ENCODE measurements at places on chromosomes 11 and 22.
A peak's percentile ranks its signal among the peaks of the same experiment; 100 is the strongest.

DNA sequence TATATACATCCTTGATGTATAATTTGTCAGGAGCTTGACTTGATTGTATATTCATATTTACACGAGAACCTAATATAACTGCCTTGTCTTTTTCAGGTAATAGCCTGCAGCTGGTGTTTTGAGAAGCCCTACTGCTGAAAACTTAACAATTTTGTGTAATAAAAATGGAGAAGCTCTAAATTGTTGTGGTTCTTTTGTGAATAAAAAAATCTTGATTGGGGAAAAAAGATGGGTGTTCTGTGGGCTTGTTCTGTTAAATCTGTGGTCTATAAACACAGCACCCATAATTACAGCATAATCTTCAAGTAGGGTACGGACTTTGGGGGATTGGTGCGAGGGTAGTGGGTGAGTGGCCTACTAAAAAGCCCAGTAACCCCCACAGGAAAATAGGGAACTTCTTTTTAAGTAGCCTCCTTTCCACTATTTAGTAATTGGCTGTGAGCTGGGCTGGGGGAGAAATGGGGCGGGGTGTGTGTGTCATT lies 7.5 kb downstream of the MALAT1 start:
- no peak for DNase-seq

- DNase-seq, result no peak
Measured at GRCh38 chr22:26587991-26588613, 1.8 kb downstream of the TPST2 start.

GRCh38 chr11:131601586-131601985 lies 231.2 kb downstream of the NTM start:
- DNase-seq, result no peak

DNA sequence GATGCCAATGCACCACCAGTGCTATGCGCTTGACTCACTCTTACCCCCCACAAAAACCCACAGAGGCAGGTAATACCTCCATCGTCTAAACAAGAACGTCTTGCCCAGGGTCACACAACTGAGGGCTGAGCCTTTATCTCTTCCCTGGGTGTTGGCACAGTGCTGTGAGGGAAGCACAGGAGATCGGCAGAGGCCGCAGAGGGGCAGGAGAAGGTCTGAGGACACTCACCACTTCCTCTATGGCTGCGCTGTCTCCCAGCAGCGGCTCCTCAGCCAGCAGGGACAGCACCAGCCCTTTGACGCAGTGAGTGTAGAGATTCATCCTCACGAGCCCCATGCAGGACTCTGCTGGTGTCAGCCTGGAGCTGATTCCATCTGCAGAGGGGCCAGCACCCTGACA lies 19.9 kb downstream of the HPS4 start:
- no peak for DNase-seq

DNA sequence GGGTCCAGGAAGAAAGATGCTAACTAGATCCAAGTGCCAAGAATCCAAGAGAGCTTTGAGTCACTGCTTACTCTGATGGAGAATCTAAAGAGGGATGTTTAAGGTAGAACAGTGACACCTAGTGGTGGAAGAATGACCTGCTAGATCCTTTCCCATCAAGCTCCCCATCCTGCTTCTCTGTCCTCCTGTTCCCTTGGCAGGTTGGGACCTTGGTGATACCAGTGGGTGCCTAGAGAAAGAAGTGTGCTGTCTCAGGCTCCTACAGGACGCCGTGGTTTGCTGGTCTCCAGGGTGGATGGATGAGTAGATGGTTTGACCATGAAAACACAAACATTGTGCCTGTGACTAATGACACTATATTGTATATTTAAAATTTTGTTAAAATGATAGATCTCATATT lies 383.7 kb downstream of the TMEM135 start:
- peak; percentile 82 for DNase-seq

DNA sequence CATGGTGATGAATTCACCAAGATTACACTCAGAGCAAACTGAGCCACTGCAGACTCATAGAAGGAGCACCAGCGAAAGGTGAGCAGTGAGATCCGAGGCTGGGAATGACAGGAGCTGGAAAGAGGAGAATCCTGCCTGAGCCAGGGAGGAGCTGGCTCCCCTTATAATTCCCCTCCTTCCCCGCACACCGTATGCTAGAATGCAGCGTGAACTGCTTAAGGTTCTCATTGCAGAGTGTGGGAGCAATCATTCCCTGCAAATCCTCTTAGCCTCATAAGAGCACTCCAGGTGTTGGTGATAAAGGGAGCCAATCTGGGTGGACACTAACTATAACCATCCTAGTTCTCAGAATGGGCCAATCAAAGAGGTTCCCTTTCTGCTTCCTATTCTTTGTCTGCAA lies 127.6 kb upstream of the TEAD1 start:
- no peak for DNase-seq

DNA sequence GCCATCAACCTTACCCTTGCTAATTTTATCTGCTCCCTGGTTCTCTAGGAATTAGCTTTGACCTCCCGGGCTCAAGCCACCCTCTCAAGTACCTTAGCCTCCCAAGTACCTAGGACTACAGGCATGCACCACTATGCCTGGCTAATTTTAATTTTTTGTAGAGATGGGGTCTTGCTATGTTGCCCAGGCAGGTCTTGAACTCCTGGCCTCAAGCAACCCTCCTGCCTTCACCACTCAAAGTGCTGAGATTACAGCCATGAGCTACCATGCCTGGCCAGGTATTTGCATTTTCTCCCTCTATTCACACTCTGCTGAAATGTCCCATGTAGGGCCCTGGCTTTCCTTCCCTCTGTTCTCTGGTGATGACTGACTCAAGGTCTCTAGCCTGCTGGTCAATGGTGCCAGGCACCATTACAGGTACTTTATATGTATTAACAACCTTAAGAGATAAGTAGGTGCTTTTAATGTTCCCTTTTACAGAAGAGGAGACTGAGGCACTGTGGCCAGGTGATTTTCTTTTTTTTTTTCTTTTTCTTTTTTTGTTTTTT lies 8.5 kb upstream of the WDR74 start:
- DNase-seq, result no peak

- DNase-seq, result peak; percentile 73
Measured at GRCh38 chr11:116732271-116733042, 40.3 kb downstream of the BUD13 start.

- DNase-seq, result peak; percentile 53
Measured at GRCh38 chr11:64650923-64651523, 60.0 kb downstream of the SLC22A12 start.

DNA sequence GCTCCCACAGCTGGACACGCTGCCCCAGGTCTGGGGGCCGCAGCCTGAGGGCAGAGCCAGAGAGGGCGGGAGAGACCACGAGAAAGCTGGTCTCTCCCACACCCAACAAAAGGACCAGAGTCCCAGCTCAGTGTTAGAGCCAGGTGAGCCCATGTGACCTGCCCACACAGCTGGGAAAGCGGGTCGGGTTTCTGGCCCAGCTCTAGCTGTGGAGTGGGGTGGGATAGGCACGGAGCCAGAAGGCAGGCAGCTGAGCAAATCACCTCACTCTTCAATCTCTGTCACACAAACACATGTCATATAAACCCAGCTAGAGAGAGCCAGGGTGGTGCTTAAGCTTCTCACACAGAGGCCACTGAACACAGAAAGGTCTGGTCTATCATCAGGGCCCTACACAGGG lies 7.8 kb upstream of the EIF3D start:
- no peak for DNase-seq

DNA sequence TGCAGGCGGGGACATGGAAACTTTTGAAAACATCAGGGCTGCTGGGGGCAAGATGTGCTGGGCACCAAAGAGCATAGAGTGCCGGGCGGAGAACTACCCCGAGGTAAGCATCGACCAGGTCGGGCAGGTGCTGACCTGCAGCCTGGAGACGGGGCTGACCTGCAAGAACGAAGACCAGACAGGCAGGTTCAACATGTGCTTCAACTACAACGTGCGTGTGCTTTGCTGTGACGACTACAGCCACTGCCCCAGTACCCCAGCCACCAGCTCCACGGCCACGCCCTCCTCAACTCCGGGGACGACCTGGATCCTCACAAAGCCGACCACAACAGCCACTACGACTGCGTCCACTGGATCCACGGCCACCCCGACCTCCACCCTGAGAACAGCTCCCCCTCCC lies 19.4 kb downstream of the MUC5B start:
- no peak for DNase-seq

- no peak for DNase-seq
Measured at GRCh38 chr11:107078375-107078774, 60.1 kb upstream of the GUCY1A2 start.

GRCh38 chr11:17719938-17720795 lies 796 bp downstream of the MYOD1 start:
- no peak for DNase-seq

DNA sequence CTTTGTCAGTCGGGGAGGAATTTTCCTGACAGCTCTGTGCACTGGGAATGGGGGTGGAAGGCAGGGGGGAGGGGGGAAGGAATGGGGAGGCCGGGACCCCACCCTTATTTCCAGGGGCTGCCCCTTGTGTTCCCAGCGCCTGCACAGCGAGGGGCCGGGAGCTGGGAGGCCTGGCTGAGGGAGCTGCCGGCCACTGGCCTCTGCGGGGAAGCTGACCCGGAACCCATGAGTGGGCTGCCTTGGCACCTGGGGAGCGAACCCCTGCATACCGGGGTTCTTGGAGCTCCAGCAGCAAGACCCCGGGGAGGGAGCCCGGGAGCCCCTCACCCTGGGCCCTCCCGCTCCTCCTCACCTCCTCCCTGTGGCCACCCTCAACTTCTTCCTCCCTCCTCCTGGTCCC lies 3.5 kb downstream of the H19 start:
- no peak for DNase-seq

GRCh38 chr11:82959987-82960778 lies 58.6 kb downstream of the DDIAS start:
- peak; percentile 81 for DNase-seq

DNA sequence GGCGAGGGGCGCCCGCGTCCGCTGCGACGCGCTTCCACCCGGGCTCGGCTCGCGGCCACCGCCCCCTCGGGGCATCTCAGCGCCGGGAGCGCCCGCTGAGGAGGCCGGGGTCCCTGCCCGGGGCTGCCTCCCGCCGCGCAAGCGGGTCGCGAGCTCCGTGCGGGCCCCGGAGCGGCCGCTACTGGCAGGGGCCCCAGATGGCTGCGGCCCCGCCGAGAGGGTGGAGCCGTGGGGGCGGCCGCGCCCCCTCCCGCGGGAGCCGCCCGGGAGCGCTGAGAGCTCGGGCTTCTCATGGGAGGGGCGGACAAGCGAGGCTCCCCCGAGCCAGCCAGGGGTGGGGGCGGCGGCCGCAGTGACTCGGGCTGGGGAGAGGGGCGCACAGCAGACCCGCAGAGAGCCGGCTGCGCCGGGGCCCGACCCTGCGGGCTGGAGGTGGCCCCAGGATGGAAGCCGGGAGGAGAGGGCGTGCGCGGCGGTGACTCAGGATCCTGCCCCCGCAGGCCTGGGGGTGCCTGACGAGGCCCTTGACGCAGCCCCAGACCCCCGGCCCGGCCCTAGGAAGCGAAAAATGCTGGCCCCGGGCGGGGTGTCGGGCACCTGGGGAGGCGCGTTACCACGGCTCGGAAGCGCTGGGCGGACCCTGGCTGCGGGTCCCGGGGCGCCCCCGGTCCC lies 603 bp upstream of the ZFTA start:
- DNase-seq, result peak; percentile 55

GRCh38 chr22:42615092-42615859 lies 593 bp upstream of the POLDIP3 start:
- peak; percentile 97 for DNase-seq

DNA sequence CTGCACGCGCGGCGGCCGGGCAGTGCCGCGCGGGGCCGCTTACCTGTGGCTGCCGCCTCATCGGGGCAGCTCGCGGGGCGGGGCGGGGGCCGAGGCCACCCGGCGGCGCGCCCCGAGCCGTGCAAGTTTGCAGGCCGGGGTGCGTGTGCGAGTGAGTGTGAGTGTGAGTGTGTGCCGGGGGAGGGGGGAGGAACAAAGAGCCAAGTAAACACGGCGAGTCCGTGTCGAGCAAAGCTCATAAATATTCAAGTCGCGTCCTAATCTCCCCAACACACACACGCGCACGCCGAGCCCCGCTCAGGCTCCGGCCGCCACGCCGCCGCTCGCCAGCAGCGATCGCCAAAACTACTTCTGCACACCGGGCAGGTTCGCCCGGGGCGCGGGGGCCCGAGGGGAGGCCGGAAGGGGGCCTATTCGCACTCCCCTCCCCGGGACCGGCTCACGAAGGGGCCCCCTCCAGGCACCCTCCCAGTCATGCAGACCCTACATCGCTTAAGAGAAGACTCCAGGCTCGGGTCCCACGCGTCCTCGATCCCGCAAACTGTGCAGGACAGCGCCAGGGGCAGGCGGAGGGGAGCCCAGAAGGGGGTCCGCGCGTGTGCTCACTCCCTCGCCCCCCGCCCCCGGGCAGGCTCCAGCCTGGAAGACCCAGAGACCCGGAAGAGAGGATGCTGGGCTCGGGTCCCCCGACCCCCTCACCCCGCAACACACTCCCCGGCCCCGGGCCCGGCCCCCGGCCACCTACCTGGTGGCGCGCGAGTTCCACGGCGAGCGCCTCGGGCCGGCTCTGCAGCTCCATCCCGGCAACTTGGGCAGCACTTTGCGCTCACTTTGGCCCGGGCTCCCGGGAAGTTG lies 827 bp downstream of the PHF21B start:
- DNase-seq, result peak; percentile 21

DNA sequence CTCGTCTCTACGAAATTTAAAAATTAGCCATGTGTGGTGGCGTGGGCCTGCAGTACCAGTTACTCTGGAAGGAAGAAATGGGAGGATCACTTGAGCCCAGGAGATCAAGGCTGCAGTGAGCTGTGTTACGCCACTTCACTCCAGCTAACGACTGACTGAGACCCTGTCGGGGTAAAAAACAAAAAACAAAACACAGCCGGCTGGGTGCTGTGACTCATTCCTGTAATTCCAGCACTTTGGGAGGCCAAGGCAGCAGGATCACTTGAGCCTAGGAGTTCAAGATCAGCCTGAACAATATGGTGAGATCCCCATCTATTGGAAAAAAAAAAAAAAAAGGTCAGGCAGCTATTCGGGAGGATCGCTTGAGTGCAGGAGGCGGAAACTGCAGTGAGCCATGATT lies 2.4 kb downstream of the PAFAH1B2 start:
- no peak for DNase-seq

GRCh38 chr22:49010070-49010863 lies 817.4 kb downstream of the BRD1 start:
- no peak for DNase-seq

DNA sequence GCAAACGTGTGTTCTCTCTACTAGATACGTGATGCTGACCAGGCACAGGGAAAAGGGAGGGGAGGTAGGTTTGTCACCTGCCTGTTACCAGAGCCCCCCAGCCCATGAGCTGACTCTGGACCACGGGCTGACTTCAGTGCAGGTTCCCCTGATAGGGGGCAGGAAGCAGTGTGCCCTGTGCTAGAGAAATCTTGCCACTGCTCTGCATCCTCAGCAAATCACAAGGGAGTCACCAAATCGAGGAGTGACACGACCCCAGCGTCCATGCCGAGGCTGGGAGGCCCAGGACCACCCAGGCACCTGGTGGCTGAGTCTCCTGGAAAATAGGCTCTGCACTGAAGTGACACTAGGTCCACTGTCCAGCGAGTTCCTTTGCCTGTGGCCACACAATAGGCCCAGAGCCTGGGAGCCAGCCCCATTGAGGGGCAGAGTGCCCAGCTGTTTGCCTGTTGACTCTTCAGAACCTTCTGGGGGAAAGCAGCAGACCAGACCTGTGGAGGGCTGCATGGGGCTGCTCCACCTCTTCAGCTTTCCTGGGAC lies 99.3 kb downstream of the CTTN start:
- DNase-seq, result no peak

All from OCI-LY7 (cell line).